Foreskin melanocyte (primary cell): ENCODE measurements at places on chromosomes 4 and X.

- DNase-seq: no peak
Measured at GRCh38 chrX:41384051-41384705, 50.2 kb downstream of the DDX3X start.

DNA sequence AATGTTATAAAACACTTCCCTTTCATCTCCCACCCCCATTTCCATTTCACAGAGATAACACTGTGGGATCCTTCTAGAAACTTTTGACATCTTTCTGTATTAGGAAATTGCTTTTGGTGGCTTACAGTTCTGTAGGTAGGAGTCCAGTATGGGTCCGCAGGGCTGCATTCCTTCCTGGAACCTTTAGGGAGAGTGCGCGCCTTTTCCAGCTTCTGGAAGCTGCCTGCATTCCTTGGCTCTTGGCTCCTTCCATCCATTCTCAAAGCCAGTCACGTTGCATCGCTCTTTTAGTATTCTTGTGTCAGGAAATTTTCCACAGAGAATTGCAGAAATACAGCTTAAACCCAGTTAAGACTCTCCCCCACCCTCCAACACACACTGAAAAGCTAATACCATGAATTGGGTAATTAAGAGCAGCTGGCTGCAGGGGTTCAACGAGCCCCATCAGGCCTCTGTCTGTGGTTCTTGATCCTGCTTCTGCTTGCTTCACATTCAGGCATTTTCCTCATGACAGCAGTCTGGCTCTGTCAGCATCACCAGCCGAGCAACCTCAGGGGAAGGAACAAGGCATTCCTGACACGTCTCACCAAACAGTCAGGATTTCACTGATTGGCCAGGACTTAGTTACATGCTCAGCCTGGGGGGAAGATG is 48.8 kb downstream of the SEPTIN11 start:
- DNase-seq: no peak

DNA sequence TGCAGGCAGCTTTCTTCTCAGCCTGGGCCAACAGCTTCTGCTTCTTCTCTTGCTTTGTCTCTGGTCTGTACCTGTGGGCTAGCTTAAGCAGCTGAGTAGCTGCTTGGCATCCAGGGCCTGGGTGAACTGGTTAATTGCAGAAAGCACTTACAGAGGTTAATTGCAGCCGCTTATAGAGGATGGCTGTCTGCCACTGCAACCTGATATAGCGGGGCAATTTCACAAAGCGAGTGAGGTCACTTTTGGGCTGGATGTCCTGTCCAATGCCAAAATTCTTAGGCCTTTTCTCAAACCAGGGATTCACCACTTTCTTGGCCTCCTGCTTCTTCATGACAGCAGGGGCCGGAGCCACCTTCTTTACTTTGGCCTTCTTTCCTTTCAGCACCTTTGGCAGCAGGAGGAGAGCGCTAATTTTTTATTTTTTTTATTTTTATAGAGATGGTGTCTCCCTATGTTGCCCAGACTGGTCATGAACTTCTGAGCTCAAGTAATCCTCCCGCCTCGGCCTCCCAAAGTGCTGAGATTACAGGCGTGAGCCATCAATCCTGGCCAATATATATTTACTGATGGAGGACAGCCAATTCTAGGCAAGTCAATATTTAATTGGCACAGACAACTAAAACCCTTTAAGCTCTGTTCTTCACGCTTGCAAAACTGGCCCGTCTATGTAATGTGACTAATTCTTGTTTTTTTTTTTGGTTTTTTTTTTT is 61.0 kb downstream of the ENOPH1 start:
- DNase-seq: no peak

- no peak for DNase-seq
Measured at GRCh38 chr4:13413729-13414437, 70.3 kb downstream of the RAB28 start.

- no peak for DNase-seq
Measured at GRCh38 chrX:154780968-154781367, 18.3 kb downstream of the DKC1 start.

GRCh38 chr4:138039010-138039409 is 203.1 kb downstream of the SLC7A11 start:
- no peak for DNase-seq

DNA sequence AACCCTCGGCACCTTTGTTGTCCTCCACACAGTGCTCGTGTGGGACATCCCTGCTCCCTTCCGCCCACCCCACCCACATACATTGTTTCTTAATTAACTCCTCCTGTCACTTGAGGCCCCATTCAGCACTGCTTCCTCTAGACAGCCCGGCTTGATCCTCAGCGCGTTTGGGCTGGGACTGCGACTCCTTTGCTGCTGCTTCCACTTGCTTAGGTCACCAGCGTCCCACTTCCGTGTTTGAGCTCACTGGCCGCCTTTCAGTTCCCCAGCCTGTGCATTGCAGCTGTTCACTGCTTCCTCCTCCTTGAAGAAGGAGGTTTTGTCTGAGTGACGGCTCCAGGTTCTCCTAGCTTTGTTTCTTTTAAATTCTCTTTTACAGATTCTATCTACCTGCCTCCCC is 16.1 kb downstream of the RNF4 start:
- DNase-seq: no peak

- no peak for DNase-seq
Measured at GRCh38 chrX:2502120-2502667, 1.4 kb upstream of the DHRSX start.

DNA sequence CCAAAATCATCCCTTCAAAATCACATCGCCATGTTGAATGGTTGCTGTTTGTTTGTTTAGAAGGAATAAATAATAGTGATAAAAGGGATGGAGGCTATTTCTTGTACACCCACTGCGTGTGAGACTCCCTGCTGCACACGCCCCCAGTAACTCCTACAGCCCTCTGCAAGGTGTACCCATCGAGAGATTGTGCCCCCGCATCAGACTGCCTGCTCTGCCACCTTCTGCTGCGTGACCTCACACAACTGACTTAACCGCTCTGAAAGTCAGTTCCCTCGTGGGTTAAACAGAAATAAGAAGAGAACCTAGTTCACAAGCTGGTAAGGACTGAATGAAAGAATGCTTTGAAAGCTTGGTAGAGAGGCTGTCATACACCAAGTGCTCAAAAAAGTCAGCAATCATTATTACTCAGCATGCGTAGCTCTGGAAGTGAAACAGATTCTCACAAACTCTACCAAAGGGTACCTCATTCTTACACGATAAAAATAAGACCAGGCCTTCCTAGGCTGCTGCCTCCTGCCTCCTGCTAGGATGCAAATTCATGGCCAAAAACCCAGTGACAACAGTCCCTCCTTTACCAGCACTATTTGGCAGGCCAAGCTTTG is 147.1 kb downstream of the CPEB2 start:
- no peak for DNase-seq

- DNase-seq: no peak
Measured at GRCh38 chr4:24226667-24227066, 336.8 kb upstream of the PPARGC1A start.

GRCh38 chr4:6732441-6733357 is 16.7 kb downstream of the BLOC1S4 start:
- DNase-seq: no peak

GRCh38 chr4:76658231-76659102 is 223.4 kb downstream of the SHROOM3 start:
- peak; percentile 94 for DNase-seq

GRCh38 chr4:83109480-83110222 is 4.9 kb downstream of the PLAC8 start:
- peak; percentile 4 for DNase-seq

- DNase-seq: no peak
Measured at GRCh38 chr4:116880625-116881024, 204.8 kb downstream of the TRAM1L1 start.

DNA sequence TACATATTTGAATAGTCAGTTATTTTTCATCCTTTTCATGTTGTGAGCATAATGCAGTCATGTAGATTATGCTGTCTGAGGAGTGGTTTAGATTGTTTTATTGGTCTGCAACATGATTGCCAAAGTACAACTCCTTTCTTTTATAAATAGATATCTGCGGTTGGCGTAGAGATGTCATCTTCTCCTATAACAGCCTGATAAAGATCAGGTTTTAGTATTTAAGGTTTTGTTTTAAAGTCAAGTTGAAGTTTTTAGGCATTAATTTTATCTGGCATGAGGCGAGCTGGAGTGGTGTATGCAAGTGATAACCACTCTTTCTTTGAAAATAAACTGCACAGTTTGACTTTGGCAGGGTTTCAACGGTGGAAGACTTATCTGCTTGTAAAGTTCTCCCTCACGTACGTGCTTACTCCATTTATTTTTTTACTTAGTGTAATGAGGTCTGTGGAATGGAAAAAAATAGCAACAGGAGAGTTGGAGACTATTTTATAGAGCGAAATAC is 126.3 kb downstream of the FBXO8 start:
- DNase-seq: no peak

GRCh38 chr4:10704430-10704810 is 19.9 kb upstream of the CLNK start:
- DNase-seq: no peak

GRCh38 chr4:27000820-27001219 is 140.2 kb downstream of the STIM2 start:
- no peak for DNase-seq

GRCh38 chr4:124455671-124456070 is 256.9 kb downstream of the ANKRD50 start:
- no peak for DNase-seq

- peak; percentile 69 for DNase-seq
Measured at GRCh38 chrX:154398668-154399526, 720 bp downstream of the RPL10 start.

DNA sequence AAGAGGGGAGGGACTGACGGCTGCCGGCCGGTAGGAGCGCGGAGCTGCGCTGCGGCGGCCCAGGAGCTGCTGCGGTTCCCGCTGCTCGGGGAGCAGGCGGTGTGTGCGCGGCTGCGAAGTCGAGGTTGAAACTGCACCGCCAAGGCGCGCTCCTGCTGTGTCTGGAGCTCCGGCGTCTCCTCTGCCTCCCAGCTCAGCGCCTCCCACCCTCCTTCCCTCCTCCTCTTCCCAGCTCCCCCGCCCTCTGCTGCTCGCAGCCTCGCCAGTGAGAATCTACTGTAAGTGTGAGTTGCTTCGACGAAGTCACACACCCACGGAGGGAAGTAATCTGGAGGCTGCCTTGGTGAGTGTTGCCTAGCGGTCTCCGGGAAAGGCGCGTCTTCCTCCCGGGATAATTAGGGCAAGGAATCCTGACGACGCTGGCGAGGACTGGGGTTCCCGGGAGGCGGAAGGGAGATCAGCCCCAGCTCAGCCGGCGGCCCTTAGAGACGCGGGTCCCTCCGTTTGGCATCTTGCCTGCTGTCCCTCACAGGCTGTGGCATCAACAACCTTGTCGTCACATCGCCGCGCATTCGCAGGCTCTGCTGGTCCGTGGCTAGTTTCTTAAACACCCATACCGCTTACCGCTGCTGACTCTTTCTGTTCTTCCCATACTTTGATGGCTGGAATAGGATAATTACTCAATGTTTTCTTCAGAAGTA is at the start of gene EPHA5:
Gene EPHA5 (minus strand): TSS at position 159 of the 701 bp plus-strand sequence. CDS start 747 bp downstream, outside the sequence.
- peak; percentile 87 for DNase-seq

- no peak for DNase-seq
Measured at GRCh38 chr4:76035141-76035540, 729 bp downstream of the CXCL11 start.

GRCh38 chr4:176102414-176103063 is 36.9 kb downstream of the WDR17 start:
- DNase-seq: no peak

DNA sequence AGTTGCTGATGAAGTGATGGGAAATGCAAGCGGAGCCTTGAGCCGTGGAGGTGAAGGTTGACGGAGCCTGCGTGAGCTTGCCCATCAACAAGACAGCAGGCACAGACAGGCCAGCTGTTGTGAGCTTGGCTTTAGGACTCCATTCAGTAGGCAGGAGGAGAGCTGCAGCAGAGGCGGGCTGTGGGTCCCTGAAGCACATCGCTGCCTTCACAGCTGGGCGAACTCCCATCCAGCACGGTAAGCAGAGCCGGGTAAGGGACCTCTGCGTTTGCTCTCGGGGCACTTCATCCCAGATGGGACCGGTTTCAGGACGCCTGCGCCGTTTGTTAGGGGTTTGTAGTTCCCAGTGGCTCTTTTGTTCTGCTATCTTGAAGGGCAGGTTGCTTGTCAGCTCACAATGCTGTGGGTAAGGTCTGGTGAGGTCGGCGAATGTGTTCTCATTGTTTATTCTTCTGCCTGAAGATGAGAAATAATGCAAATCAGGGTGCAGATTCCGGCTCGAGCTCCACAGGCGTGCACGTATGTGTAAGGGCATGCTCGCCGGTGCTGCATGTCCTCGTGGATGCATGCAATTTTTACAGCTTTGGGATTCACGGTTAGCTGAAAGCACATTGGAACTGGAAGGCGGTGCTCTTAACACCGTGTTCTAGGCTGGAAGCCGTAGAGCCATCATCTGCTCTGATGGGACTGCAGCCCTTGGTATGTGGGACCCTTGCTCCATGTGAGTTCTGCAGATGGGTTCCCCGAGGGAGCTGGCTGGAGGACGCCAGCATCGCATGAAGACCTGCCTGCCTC is 54.6 kb upstream of the CLDN34 start:
- DNase-seq: no peak

GRCh38 chr4:93827272-93827947 is 1.1 kb upstream of the ATOH1 start:
- no peak for DNase-seq

- DNase-seq: no peak
Measured at GRCh38 chr4:102624505-102624904, 123.3 kb downstream of the NFKB1 start.

DNA sequence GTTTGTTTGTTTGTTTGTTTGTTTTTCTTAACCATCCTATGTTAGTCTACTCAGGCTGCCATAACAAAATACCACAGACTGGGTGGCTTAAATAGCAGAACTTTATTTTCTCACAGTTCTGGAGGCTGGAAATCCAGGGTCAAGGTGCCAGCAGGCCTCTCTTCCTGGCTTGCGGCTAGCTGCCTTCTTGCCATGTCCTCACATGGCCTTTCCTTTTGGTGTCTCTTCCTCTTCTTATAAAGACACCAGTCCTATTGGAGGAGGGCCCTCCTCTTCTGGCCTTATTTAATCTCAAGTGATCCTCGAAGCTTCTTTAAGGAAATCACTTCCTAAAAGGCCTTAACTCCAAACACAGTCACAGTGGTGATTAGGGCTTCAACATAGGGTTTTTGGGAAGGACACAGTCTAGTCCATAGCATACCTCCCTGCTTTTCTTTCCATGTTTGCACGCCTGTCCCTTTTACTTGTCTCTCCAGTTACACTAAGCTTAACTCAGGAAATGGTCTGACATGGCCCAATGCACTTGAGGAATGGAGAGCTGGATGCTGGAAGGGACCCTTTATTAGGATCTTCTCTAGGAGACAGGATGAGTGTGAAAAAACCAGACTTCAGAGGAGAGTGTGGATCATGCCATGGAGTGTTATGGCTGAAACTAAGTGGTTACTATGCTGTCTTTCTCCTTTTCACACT is 36.0 kb upstream of the MGST2 start:
- DNase-seq: no peak
